ENCODE measurements at places on chromosomes 12 and 14.
A peak's percentile ranks its signal among the peaks of the same experiment; 100 is the strongest.

DNA sequence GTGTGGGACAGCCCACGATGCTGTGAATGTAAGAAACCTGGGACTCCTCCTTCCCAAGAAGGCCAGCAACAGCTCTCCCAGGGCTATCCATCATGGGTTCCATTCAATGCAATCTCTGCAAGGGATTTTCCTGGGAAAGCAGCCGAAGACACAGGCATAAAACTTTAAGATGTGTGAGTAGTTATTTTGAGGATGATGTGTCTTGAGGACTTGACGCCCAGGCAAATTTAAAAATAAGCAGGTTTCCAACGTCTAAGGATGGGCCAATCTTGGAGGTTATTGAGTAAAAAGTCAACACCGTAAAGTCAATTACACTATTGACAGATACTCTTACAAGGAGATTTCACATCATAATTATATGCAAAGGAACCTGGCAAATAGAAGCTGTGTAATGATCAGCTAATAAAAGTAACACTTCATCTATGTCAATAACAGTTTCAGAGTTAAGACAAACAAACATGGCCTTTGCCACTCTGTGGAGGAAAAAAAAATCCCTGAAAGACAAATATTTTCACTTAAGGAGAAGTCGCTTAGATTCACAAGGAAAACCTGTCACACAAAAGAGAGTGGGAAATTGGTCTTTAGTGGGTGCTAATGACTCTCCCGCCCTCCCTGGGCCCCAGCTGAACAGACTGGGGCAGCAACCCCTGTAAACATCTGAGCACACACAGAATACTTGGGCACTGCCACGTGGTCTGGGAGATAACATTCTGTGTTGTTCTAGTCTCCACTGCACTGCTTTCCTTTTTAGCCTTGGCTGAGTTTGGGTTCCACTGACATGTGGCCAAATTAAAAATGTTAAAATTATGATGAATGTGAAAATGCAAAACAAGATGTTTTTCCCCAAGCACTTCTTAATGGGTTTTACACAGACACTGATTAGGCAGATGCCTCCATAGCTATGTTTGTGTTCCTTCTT, 240.9 kb downstream of the FOXN3 start:
- H3K27ac ChIP-seq: no peak overlapping the region
- H3K36me3 ChIP-seq: peaks cover 47% of the 10 kb centered on the region
- DNase-seq: no peak
- H3K27me3 ChIP-seq: no peaks in the 10 kb centered on the region

DNA sequence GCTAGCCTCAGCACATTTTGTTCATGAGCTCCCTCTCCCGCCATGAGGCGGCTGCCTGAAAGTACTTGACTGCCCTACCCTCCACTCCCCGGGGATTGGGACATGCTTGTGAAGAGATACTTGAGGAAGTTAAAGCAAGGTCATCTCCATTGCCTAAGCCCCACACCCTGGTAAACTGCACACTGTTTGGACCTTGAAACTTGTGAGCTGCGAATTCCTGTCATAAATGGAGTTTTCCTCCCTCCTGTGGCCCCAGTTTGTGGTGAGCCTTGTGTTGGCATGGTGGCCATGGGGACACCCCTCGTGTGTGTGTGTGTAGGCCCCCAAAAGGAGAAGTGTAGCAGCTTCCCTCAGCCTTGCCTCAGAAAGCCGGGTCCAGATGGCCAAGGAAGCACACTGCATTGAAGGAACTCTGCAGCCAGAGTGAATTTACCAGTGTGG, 395.5 kb downstream of the ZFP36L1 start:
- no peaks in the 10 kb centered on the region for H3K27me3 ChIP-seq
- H3K27ac ChIP-seq: peak overlapping the region; percentile 97
- no peak overlapping the region for H3K4me3 ChIP-seq
- no peaks in the 10 kb centered on the region for H3K36me3 ChIP-seq
- H3K4me1 ChIP-seq: peaks cover 92% of the 10 kb centered on the region

GRCh38 chr12:109492371-109492770, 14.9 kb downstream of the UBE3B start:
- peaks cover 61% of the 10 kb centered on the region for H3K36me3 ChIP-seq
- no peaks in the 10 kb centered on the region for H3K27me3 ChIP-seq
- no peaks in the 10 kb centered on the region for H3K4me1 ChIP-seq

GRCh38 chr14:50021261-50022031, 94.9 kb downstream of the VCPKMT start:
- peaks cover 4% of the 10 kb centered on the region for H3K36me3 ChIP-seq
- peaks cover 17% of the 10 kb centered on the region for H3K27me3 ChIP-seq
- no peak for DNase-seq
- H3K4me1 ChIP-seq: peaks cover 8% of the 10 kb centered on the region
- no peak overlapping the region for H3K27ac ChIP-seq

GRCh38 chr12:25730489-25731349, 177.6 kb upstream of the LMNTD1 start:
- no peaks in the 10 kb centered on the region for H3K27me3 ChIP-seq
- no peaks in the 10 kb centered on the region for H3K36me3 ChIP-seq
- H3K27ac ChIP-seq: peak overlapping the region; percentile 33
- no peak overlapping the region for H3K4me3 ChIP-seq

GRCh38 chr14:104953896-104954656, 24.1 kb downstream of the AHNAK2 start:
- no peak overlapping the region for H3K27ac ChIP-seq
- no peaks in the 10 kb centered on the region for H3K4me1 ChIP-seq
- H3K36me3 ChIP-seq: no peaks in the 10 kb centered on the region
- H3K4me3 ChIP-seq: no peak overlapping the region

GRCh38 chr12:78684419-78684818, 180.2 kb upstream of the SYT1 start:
- no peak overlapping the region for H3K4me3 ChIP-seq
- peaks cover 7% of the 10 kb centered on the region for H3K27me3 ChIP-seq

- no peak overlapping the region for H3K27ac ChIP-seq
- peaks cover 17% of the 10 kb centered on the region for H3K4me1 ChIP-seq
- no peak for DNase-seq
Observed at GRCh38 chr12:99822273-99822672, 162.5 kb downstream of the ANKS1B start.

DNA sequence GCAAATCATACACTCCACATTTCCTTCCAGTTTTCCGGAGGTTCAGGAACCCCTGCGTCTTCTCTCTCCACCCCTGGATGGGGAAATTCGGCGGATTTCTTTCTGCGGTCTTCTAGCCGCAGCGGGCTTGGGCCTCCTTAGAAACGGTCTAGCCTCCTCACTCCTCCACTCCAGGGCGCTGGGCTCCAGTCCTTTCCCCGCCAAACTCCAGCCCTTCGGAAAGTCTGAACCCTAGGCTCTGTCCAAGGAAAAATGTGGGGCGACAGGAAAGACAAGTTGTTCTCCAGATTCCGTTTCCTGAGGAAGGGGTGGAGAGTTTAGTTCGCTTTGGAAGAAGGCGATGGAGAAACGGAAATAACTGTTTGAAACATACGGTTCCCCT, 1.4 kb upstream of the HOXC10 start:
- H3K4me3 ChIP-seq: peak overlapping the region; percentile 98
- H3K27me3 ChIP-seq: peaks cover 64% of the 10 kb centered on the region
- DNase-seq: no peak
- peaks cover 24% of the 10 kb centered on the region for H3K36me3 ChIP-seq
- peaks cover 78% of the 10 kb centered on the region for H3K4me1 ChIP-seq

DNA sequence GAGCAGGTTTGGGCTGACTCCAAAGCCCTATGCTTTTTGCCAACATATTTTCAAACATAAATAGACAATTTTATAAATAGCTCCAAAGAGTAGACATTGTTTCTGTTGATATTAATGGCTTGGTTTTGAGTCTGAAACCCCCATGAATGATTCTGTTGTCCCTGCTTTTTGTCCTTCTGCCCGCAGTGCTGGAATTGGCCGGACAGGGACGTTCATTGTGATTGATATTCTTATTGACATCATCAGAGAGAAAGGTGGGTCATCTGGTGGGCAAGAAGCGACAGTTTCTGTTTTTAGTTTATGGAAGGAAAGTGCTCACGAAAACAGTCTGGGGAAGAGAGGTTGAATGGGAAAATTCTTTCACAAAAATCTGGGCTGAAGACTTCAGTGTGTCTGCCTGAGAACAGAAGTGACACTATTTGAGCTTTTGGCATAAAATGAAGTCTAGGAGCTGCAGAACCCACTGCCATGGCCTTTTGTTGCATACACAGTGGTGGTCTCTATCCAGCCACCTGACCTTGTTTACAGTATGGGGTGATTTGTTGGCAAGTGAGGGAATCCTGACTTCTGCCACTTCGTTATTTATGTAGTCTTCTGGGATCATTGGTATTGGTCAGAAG, 69.6 kb downstream of the PTPN11 start:
- H3K4me1 ChIP-seq: no peaks in the 10 kb centered on the region
- no peaks in the 10 kb centered on the region for H3K27me3 ChIP-seq
- H3K4me3 ChIP-seq: no peak overlapping the region
- H3K36me3 ChIP-seq: peaks cover 81% of the 10 kb centered on the region
- no peak for DNase-seq
- peak overlapping the region; percentile 46 for H3K27ac ChIP-seq

DNA sequence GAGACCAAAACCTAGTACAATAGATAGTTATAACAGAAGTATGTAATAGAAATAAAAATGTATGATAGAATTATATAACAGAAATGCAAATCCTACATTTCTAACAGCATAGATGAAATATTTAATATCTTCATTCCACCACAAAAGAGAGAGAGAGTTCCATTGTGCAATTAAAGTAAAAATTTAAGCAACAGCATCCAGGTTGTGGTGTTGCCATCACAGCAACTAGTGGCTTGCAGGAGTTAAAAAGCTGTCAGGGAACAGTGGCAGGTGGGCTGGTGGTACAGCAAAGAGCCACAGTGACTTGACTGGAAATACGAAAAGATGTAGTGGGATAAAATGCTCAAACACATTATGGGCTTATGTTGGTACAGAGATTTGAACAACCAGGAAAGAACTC, 57.1 kb upstream of the MDM1 start:
- H3K36me3 ChIP-seq: no peaks in the 10 kb centered on the region
- no peak for DNase-seq
- H3K4me3 ChIP-seq: no peak overlapping the region
- H3K4me1 ChIP-seq: no peaks in the 10 kb centered on the region
- H3K27ac ChIP-seq: no peak overlapping the region

GRCh38 chr12:6072302-6072752, 52.1 kb downstream of the VWF start:
- no peak for DNase-seq
- no peak overlapping the region for H3K4me3 ChIP-seq
- peaks cover 78% of the 10 kb centered on the region for H3K4me1 ChIP-seq
- peaks cover 12% of the 10 kb centered on the region for H3K27me3 ChIP-seq

GRCh38 chr14:68314642-68315041, 478.2 kb downstream of the ZFP36L1 start:
- H3K27ac ChIP-seq: peak overlapping the region; percentile 73
- no peak overlapping the region for H3K4me3 ChIP-seq
- peaks cover 5% of the 10 kb centered on the region for H3K27me3 ChIP-seq
- H3K36me3 ChIP-seq: peaks cover 8% of the 10 kb centered on the region
- DNase-seq: no peak
- peaks cover 78% of the 10 kb centered on the region for H3K4me1 ChIP-seq

DNA sequence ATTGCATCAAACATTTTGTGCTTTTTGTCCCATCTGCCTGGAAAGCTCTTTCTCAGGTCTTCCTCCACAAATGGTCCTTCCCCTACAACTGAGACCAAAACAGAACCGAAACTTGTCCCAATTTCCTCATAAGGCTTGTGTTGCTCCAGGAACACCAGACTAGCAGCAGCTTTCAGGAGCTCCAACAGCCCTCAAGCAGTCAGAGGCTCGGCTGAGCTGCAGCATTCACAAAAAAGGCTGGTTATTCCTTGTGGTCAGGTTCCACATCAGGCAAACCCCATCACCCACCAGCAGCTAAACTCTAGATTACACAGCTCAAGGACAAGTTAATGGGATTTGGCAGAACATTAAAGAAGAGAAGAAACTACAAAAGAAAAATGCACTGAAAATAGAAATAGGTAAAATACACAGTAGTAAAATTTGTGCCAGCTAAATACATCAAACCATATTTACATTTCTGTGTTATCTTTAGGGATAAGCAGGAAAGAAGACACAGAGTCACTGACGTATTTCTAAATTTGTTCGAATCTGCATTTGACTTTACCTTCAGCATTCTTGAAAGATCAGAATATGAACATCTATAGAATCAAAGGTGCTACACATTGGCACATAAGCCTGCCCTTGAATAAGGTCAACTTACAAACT, 141.2 kb downstream of the STXBP6 start:
- peak overlapping the region; percentile 36 for H3K27ac ChIP-seq
- DNase-seq: no peak
- H3K27me3 ChIP-seq: no peaks in the 10 kb centered on the region
- H3K4me1 ChIP-seq: peaks cover 4% of the 10 kb centered on the region
- no peaks in the 10 kb centered on the region for H3K36me3 ChIP-seq
- H3K4me3 ChIP-seq: no peak overlapping the region

- peaks cover 73% of the 10 kb centered on the region for H3K36me3 ChIP-seq
- no peak overlapping the region for H3K27ac ChIP-seq
- no peak overlapping the region for H3K4me3 ChIP-seq
- H3K4me1 ChIP-seq: no peaks in the 10 kb centered on the region
- no peak for DNase-seq
Observed at GRCh38 chr12:120175062-120175461, 19.5 kb downstream of the GCN1 start.

GRCh38 chr14:22837114-22837749, 847 bp downstream of the MMP14 start:
- peak; percentile 61 for DNase-seq
- H3K4me3 ChIP-seq: peak overlapping the region; percentile 99
- peaks cover 37% of the 10 kb centered on the region for H3K4me1 ChIP-seq
- H3K27me3 ChIP-seq: peaks cover 4% of the 10 kb centered on the region
- H3K36me3 ChIP-seq: peaks cover 40% of the 10 kb centered on the region

DNA sequence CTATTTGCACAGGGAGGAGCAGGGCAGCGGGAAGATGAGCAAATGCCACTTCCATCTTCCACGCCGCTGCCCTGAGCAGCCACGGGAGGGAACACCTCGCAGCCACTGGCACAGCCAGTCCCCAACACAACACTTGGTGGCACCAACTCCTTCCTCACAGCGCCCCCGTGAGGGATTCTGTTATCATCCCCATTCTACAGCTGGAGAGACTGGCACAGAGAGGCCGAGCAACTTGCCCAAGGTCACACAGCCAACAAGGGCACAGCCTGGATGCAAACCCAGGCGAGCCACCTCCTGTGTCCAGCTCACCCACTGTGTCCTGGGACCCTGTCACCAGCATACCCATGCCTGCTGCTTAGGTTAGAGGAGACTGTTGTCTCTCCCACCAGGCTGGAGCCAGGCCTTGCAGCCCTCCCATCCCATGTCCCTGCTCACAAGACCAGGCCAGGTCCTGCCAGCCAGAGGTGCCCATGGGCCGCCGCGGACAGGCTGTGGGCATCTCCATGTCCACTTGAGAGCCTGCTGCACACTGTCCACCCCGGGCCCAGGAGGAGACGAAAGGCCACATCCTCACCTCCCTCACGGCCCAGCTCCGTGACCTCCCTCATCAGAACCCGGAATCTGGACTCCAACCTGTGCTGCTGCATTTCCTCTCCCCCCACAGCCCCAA, 57.0 kb downstream of the NCOR2 start:
- no peak for DNase-seq
- peaks cover 14% of the 10 kb centered on the region for H3K36me3 ChIP-seq
- H3K27ac ChIP-seq: peak overlapping the region; percentile 96
- peaks cover 83% of the 10 kb centered on the region for H3K4me1 ChIP-seq
- peak overlapping the region; percentile 66 for H3K4me3 ChIP-seq

GRCh38 chr12:44377443-44378187, 498.5 kb downstream of the NELL2 start:
- no peak overlapping the region for H3K27ac ChIP-seq
- no peaks in the 10 kb centered on the region for H3K36me3 ChIP-seq
- H3K4me1 ChIP-seq: peaks cover 3% of the 10 kb centered on the region
- no peak for DNase-seq
- H3K4me3 ChIP-seq: no peak overlapping the region
- no peaks in the 10 kb centered on the region for H3K27me3 ChIP-seq

- no peaks in the 10 kb centered on the region for H3K36me3 ChIP-seq
- H3K4me3 ChIP-seq: no peak overlapping the region
- peaks cover 41% of the 10 kb centered on the region for H3K27me3 ChIP-seq
Observed at GRCh38 chr14:75561013-75561432, 17.4 kb upstream of the FLVCR2 start.
